ENCODE measurements at places on chromosomes 5 and 9.
A peak's percentile ranks its signal among the peaks of the same experiment; 100 is the strongest.

GRCh38 chr9:23826120-23826629 lies at the start of gene ELAVL2:
Gene ELAVL2 (minus strand): TSS chr9:23826240. CDS start chr9:23762234, 64,006 bp downstream.
- DNase-seq, result peak; percentile 15

GRCh38 chr9:128434340-128434739 lies 13.7 kb downstream of the CERCAM start:
- DNase-seq, result no peak

GRCh38 chr5:111738118-111738517 lies 18.9 kb downstream of the NREP start:
- DNase-seq, result no peak

DNA sequence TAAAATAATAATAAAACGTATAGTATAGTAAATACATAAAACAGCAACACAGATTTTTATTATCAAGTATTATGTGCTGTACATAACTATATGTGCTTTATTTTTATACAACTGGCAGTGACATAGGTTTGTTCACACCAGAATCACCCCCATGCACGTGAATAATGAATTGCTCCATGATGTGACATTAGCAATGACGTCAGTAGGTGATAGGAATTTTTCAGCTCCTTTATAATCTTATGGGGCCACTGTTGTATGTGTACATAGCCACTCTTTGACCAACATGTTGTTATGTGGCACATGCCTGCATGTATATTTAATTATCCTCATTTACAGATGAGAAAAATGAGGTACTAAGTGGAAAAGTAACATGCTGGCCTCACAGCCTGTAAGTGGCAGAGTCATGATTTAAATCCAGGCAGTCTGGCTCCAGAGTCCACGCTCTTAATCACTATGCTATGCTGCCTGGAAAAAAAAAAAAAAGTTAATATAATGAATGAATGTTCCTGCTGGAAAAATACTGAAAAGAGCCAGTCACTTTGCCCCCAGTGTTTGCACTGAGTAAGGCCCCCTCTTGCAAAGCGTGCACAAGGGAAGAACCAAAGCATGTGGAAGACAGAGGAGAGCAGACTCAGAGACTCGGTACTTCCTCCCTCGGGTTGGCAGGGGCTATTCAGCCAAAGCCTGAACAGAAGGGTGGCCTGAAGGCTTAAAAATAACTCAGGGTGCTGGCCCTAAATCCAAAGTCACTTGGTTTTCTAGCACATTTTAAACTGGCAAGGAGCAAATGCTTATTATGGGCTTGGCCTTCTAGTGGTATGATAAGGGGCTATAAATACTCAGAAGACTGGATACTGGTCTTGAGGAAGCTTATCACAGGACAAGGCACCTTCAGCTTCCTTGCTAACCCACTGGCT lies 206.8 kb downstream of the GLIS3 start:
- DNase-seq, result no peak

DNA sequence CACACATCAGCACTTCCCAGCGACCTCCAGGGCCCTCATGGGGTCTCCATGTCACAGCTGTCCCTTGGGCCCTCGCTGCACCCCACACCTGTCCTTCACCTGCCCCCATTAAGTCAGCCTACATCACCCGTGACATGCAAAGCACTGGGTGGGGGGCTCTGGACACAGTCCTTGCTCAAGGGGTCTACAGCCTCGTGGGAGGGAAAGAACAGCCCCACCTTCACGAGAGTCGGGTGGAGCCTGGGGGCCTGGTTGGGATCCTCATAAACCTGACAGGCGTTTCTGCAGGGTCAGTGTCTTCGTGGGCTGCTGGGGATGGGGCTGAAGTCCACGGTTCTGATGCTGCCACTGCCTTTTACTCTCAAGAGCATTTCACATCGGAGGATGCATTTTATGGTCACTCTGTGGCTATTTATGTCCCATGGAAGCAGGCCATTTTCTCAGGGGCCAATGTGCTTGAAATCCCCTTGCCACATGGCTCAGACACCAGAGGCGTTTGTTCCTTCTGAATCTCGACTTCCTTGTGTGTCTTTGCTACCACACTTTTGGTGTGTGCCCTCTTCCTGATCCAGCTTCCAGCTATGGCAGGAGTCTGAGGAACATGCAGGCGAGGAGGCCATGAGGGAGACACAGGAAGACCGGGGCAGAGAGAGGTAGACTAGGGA lies at the start of gene OR2V1:
Gene OR2V1 (minus strand): TSS at position 338 of the 665 bp plus-strand sequence. CDS start 5,865 bp downstream, outside the sequence.
- no peak for DNase-seq

- no peak for DNase-seq
Observed at GRCh38 chr5:125969011-125969813, 454.0 kb upstream of the GRAMD2B start.

DNA sequence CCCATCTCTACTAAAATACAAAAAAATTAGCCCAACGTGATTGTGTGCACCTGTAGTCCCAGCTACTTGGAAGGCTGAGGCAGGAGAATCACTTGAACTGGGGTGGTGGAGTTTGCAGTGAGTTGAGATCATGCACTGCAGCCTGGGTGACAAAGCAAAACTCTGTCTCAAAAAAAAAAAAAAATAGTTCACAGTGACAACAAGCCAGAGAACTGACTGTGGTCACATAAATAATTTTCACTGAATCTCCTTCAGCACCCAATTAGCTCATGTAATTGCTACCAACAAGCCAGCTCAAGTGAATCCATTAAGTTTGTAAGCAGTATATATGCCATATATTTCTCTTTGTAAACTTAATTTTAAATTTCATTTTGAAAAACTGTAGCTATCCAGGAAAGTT lies 14.5 kb upstream of the AFAP1L1 start:
- no peak for DNase-seq

GRCh38 chr9:134740071-134740470 lies 98.5 kb downstream of the COL5A1 start:
- no peak for DNase-seq

- DNase-seq, result no peak
Observed at GRCh38 chr9:89080193-89080592, 88.9 kb downstream of the S1PR3 start.

- DNase-seq, result no peak
Observed at GRCh38 chr5:54876976-54877375, 108.4 kb downstream of the ESM1 start.

DNA sequence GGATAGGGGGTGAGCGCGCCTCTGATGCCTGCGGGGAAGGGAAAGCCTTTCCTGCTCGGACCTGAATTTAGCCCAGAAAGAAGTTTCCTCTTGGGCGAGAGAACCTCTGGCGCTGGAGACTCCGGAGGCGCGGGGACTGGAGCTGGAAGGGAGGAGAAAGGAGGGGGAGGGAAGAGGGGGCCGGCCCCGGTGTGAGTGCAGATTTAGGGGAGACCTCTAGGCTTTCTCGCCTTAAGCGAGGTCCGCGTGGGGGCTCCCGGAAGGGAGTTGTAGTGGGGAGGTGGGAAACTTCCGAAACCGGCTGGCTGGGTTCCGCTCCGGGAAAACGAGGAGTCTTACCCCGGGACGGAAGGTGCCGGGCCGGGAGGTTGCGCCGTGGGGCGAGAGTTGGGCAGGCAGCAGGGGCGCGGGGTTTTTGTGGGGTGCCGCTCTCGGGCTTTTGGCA lies 1.3 kb downstream of the PCSK5 start:
- peak; percentile 15 for DNase-seq

All from CD4-positive, alpha-beta memory T cell (primary cell).